T-helper 2 cell (primary cell): ENCODE measurements at places on chromosomes 7 and 10.

- DNase-seq: no peak
Observed at GRCh38 chr7:110531186-110531585, 559.7 kb upstream of the LRRN3 start.

DNA sequence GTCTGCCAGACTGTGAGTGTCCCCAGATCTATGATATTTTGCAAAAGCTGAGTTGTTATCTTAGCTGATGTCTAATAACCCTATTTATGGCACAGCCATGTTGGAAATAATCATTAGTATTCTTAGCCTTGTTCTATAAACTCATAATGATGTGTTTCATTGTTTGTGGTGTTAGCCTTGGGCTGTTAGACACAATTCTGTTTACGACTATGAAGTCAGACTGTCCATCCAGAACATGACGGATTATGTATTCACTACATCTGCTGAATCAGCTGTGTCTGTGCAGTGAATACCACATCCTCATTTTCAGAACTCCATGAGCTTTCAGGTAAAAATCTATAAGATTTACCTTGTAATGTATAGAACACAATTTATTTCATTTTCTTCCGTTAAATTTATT, 577.1 kb downstream of the NRG3 start:
- DNase-seq: no peak

DNA sequence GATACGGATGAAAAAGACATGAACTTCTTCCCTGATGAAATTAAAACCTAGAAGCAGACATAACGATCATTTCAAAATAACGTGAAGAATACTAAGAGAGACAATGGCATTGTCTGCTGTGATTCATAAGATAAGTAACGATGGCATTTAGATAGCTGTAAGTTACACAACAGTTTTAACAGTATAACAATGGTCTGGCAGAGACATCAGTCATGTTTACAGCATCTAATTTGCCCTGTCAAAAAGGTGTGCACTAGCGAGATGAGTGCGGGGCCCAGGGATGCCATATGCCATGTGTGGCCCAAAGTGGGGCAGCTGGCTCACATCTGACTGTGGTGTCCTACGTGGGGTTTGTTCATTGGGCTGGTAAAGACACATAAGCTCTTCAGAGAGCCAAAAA, 55.7 kb upstream of the RHEB start:
- no peak for DNase-seq

GRCh38 chr7:142554560-142555532, 194.4 kb upstream of the PRSS1 start:
- DNase-seq: no peak

- no peak for DNase-seq
Observed at GRCh38 chr7:52992479-52993162, 42.8 kb upstream of the POM121L12 start.

DNA sequence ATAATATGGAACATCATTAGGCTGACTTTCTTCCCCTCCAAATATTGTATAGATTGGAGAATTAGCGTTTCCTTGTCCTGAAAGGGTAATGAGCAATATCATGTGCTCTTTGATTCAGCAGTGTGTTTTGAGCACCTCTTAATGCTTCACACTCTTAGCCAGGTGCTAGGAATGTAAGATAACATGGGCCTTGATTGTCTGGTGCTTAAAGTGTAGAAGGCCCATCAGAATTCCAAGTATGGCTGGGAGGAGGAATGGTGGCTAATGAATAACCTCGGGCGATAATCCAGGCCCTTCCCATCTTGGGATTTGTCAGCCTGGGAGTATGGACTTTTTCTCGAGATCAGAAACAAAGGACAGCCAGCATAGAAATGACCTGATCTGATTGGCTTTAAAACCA, 8.6 kb downstream of the TSPAN13 start:
- no peak for DNase-seq

- DNase-seq: no peak
Observed at GRCh38 chr7:85185424-85186082, 1.3 kb downstream of the SEMA3D start.

- DNase-seq: peak; percentile 94
Observed at GRCh38 chr10:85612378-85612775, 754.2 kb downstream of the GRID1 start.

DNA sequence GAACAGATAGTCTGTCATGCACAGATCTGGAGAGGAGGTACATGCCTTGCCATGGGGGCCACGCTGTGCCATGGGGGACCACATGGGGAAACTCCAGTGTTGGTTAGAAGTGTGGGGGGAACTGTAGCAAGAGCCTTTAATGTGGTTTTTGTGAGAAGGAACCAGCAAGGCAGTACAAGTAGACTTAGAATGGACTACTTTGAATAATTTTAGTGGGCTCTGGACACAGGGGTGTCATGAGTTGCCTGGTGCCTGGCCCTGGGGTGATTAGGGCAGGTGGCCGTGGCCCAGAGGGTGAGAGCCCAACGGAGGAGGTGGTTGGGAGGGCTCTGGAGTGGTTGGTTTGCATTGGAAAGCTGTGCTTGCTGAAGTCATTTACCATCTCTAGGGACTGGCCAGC, 77.2 kb downstream of the CXCL12 start:
- DNase-seq: no peak

DNA sequence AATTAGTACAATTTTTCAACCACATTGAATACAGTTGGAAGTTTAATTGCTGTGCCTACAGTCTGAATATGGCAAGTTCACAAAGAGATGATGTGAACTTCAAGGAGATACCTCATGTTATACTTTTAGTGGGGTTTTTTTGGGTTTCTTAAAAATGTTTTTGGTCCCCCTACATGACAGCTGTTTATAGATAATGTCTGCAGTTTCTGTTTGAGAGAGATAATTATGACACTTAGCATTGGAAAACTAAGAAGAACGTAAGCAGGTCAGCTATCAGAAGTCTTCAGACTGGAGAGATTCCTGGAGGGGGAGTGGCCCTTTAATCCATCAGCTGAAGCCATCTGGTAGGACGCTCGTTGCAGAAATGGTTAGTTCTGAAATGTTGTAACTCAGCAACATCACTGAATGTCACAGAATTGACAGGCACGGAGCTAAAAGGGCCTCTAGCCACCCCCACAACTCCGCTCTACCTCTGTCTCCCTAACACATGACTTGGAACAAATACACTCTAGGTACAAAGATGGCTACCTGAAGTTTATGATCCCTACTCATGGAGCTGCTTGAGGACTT, 29.0 kb downstream of the TIMM23 start:
- DNase-seq: no peak

DNA sequence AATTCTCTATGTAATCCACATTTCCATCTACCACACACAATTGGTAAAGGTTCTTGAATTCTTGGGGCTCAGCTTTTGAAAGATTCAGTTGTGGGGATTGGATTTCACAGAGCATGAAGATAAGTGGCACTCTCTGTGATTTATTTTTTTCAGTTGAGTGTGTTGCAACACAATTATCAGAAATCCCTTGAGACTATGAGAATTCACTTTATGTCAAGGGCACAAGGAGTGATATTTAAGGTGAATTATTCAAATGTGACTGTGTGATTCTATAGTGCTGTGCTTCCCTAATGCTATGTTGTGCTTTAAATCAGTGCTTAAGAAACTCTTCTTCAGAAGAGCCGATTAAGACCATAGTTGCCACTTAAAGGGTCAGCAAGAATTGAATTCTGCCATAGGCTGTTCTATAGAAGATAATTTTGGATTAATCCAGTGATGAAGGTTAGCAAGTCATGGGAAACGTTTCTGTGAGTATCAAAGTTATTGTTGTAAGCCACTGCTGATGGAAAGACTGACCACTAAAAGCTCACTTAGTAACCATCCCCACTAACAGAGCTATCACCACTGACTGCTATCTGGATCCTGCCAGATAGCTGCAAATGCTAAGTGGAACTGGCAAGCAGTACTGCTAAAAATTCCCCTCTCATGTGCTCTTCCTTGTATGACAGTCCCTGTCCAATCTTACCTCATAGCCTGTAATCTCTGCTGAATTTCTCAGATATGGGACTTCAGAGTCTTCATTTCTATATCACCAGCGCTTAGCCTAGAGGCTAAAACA, 134.0 kb upstream of the SEMA3D start:
- no peak for DNase-seq

GRCh38 chr7:127337581-127337980, 54.9 kb downstream of the ZNF800 start:
- DNase-seq: no peak

- no peak for DNase-seq
Observed at GRCh38 chr10:20976891-20977290, 79.8 kb upstream of the NEBL start.

DNA sequence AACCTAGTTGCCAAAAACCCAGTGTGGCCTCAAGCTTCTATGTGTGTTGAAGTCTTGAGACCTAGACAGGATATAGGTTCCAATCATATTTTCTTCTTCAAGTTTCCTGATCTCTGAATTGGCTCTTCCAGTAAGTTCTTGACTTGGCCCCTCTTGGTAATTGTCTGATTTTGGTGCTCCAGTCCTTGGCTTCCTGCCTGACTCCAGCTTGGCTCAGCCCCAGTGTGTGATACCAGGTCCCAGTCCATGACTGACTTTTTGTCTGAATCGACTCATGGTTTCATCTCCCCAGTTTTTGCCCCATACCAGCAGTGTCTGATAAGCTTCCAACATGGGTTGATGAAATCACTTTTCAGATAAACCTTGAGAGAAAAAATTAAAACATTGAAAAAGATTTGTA, 72.3 kb downstream of the FAS start:
- DNase-seq: no peak

DNA sequence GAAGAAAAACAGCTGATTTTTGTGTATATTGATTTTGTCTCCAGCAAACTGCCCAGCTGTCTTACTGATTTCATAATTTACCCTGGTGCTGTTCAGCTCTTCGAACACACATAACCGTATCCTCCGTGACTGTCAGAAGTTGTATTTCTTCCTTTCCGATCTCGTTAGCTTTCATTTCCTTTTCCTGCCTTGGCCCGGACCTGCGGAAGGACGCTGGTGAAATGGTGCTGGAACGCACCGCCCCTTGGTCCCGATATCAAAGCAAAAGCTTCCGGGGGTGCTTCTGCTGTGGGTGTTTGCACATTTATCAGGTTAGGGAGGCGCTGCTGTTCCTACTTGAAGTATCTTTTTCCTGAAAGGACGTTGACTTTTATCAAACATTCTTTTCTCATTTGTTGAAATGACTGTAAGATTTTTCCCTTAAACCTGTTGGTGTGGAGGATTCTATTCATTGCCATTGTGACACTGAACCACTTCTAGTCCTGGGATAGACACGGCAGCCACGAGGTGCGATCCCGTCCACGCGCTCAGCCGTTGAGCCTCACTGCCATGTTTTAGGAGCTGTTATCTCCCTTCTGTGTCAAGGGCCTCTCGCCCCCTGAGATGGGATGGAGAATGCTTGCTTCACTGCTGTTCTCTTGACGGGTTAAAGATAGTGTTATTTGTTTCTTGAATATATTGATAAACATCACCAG, 72.6 kb downstream of the FOXL3 start:
- DNase-seq: no peak

DNA sequence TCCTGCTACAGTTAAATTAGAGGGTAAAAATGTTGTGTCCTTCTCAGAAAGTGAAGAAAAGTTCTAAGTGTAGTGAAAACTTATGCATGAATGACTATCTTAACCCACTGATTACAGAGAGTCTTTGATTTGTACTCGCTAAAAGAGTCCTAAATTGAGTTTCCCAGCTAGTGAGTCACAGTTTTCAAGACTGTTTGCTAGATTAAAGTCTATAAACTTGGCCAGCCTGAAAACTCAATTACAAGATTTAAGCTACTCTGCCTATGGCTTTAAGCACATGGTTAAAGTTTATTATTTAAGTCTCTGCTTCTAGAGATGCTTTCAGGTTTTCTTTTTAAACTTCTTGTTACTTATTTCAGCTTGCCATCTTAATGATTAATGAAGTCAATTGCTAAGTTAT, 44.4 kb downstream of the MRPS24 start:
- no peak for DNase-seq

DNA sequence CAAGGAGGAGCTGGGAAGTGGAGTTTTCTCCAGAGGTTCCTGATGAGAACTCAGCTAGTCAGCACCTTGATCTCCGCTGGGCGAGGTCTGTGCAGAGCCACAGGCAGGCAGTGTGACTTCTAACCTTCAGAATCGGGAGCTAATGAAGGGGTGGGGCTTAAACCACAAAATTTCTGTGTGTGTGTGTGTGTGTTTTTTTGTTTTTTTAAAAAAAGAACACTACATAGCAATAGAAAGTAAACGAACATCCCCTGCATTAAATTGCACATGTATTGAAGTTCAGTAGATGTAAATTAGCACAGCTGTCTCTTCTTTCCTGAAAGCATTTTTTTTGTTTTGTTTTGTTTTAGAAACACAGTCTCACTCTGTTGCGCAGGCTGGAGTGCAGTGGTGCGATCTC, 46.2 kb downstream of the RBM17 start:
- DNase-seq: no peak

DNA sequence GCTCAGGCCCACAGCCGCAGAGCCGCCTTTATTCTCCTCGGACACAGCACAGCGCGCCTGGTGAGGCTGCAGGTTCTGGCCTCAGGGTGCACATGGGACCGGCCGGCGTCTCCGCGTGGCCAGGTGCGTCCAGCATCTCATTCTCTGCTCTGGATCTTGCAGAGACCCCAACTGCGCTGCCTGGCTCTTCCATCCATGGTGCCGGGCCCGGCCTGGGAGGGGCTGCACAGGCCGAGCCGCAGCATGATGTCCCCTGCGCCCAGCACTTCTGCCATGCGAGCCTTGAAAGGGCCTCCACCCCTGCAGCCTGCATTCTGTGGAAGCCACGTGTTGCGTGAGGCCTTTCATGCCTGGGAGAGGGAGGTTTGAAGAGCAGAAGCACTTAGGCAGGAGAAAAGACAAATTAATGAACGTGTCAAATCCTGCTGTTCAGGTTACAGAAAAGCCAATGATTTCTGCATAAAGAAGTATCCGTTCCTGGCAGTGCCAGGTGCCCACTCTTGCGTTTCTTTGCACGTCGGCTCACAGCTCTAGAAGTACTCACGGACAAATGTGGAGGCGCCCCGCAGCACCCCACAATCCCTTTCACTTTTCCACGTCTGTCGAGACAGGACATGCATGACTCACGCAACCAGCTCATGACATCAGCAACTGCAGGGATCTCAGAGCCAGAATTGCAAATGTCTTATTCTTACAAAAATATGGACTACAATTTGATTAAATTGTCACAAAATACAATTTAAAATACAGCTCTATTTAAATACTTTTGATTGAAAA, 571.4 kb downstream of the DNAJB6 start:
- DNase-seq: no peak

DNA sequence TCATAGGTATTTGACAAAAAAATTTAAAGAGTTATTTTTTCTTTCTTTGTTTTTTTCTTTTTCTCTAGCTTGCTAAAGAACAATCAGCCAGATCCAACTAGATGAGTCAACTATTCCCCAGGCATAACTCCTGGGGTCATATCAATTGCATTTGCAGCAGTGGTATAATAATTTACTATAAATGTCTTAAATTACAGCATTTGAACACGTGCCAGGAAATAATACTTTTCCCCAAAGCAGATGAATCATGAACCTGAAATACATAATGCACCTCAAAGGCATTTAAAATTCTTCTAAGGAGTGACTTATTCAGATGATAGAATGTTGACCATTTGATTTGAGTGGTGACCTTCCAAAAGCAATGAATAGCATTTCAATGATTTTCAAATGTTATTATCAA, 190.1 kb downstream of the LRRTM3 start:
- DNase-seq: no peak
